ENCODE measurements at places on chromosomes 7 and 10.

DNA sequence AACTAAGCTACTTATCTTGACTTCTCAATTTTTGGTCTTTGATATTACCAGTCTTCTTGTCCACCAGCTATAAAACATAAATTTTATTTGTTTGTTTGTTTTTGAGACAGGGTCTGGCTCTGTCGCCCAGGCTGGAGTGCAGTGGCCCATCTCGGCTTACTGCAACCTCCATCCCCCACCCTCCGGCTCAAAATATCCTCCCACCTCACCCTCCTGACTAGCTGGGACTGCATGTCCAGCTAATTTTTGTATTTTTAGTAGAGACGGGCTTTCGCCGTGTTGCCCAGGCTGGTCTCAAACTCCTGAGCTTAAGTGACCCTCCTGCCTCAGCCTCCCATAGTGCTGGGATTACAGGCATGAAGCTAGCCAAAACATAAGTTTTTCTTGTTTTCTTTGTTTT lies 7.5 kb downstream of the MARCHF5 start:
- no peak for DNase-seq

GRCh38 chr10:9824631-9825071 lies 1193.0 kb upstream of the CELF2 start:
- DNase-seq, result no peak

GRCh38 chr7:13821152-13821787 lies 168.2 kb downstream of the ETV1 start:
- no peak for DNase-seq

DNA sequence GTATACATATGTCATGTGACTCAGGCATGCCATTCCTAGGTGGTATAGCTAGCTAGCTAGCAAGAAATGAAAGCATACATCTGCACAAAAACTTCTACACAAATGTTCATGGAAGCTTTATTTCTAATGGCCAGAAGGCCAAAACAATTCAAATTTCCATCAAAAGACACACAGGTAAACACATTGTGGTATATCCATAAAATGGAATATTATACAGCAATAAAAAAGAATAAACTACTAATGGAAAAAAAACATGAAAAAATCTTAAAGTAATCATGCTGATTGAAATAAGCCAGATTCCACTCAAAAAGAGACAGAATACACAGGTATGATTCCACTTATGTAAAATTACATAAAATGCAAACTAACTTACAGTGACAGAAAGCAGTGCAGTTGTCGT lies 154.3 kb downstream of the MACC1 start:
- no peak for DNase-seq

DNA sequence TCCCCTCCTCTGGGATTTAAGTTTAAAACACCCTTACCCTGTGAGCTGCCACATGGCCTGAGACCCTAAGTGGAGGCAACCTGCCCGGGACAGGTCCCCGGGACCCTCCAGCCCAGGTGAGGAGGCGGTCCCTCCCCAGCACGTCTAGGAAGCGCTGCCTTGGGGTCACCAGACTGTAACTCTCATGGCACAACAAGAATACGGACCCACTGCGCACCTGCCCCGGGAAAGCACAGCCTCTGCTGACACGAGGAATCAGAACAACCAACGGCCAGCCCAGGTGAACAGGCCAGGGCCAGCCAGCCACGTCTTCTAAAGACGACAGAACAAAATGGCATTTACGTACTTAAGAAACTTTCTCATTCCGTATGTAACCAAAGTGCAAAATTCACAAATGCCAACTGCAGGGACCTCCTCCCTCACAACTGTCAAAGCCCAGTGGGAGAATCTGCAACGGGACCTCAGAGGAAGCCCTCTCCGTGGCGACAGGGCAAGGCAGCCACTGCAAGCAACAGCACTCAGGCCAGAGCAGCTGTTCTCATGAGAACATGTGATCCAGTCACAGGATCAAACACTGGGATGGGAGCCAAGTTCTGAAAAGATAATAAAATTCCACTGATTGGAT lies 208.4 kb downstream of the DIP2C start:
- no peak for DNase-seq

DNA sequence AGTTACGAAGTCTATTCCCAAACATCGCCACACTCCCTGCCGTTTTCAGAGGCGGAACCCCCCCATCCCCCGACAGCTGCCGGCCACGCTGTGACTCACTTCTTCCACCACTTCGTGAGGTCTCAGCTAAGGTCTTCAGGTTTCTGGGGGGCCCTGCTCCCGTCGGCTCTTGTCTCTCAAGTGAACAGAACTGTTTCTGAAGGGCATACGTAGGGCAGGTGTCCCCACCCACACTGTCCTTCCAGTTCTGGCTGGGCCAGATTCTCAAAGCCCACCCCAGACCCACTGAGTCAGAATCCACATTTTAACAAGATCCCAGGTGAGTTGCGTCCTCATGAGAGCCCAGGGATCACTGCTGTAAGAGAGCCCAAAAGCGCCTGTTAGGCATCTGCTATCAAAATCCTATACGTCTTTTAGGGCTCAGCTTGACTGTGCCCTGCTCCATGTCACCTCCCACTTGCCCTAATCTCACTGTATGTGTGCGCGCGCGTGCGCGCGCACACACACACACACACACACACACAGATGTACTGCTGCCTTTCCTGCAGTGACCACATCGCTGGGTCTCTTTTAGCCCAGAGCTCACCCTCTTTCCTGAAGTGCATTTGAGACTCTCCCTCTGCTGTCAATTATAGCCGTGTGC lies 78.8 kb downstream of the PROSER2 start:
- no peak for DNase-seq
